ENCODE measurements at places on chromosomes 2 and 18.
A peak's percentile ranks its signal among the peaks of the same experiment; 100 is the strongest.

GRCh38 chr2:143877876-143878530 lies 641.9 kb downstream of the ZEB2 start:
- DNase-seq, result no peak

DNA sequence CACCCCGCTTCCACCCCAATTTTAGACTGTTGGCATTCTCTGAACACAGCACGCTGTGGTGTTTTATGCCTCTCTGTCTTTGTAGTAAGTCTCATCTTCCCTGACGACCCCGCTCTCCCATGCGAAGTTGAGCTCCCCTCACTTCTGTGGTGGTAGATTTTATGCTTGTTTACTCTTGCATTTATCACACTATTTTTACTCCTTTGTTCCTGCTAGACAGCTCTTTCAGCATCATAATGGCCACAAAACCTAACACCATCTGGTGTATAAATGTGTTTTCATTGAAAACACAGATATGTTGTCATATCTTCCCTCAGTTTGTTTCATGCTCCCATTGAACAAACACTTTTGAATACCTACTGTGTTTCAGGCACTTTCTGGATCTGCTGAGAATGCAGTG lies 57.1 kb downstream of the PKP4 start:
- no peak for DNase-seq

DNA sequence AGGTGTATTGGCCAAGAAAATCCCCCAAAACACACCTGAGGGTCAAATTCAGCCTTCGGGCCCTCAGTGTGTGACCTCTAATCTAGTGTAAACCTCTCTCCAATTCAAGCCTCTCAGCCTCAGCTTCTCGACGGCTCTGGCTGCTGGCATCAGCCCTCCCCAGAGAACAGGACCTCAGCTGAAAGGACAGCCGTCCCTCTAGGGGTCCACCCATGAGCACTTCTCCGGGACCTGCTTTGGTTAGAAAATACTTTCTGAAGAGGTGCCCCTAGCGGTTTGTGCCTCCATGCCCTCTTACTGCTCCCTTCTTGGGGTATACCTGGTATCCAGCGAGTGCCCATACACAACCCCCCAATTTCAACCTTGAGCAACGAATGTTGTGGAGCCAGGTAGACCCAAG lies 48.8 kb downstream of the INHBB start:
- no peak for DNase-seq

GRCh38 chr2:177335917-177336450 lies 56.6 kb upstream of the AGPS start:
- DNase-seq, result no peak

DNA sequence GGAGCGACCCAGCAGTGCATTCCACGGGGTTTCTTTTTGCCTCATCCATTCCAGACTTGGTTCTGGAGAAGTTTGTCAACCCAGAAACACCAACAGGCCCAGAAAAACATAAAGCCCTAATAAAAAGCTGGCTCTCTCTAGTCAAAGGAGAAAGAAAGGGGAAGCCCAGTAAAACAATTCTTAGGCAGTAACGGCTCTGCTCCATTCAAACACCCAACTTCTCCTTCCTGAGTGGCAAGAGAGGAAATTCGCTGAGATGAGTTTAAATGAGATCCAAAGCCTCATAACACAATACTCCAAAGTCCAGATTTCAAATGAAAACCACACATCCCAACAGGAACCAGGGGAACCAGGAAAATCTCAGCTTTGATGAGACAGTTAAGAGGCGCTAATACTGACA lies 179.9 kb downstream of the RPIA start:
- no peak for DNase-seq

DNA sequence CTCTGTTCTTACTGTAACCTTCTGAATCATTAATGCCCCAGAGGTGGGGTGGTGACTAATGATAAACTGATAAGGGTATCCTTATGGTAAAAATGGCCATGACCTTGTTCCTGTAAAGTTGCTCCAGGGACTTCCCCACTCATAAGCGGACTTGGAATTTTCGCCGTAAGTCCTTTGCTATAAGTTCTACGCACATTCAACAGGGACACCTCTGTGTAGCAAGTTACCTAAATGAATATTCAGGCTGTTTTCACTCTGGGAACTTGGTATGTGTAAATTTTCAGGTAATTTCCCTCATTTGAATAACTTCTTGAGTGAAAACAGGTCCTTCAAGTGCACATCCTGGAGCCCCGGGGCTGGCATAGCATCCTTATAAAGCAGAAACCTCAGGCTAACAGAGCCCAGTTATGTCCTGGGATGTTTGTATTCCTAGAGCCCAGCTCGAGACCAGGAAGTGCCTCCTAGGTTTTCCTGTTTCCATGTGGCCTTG lies 9.4 kb upstream of the AGFG1 start:
- no peak for DNase-seq

GRCh38 chr18:23560186-23560585 lies 26.1 kb downstream of the NPC1 start:
- DNase-seq, result no peak

- DNase-seq, result no peak
Observed at GRCh38 chr2:179675435-179675834, 186.0 kb downstream of the ZNF385B start.

- no peak for DNase-seq
Observed at GRCh38 chr2:60285626-60286316, 267.7 kb downstream of the BCL11A start.

- DNase-seq, result no peak
Observed at GRCh38 chr18:50839996-50840395, 20.2 kb upstream of the MRO start.

- DNase-seq, result no peak
Observed at GRCh38 chr2:240648650-240649275, 23.5 kb downstream of the GPR35 start.

GRCh38 chr18:55228191-55228590 lies 268.9 kb upstream of the CCDC68 start:
- peak; percentile 59 for DNase-seq

GRCh38 chr2:147365622-147366021 lies 479.2 kb upstream of the ACVR2A start:
- peak; percentile 54 for DNase-seq

DNA sequence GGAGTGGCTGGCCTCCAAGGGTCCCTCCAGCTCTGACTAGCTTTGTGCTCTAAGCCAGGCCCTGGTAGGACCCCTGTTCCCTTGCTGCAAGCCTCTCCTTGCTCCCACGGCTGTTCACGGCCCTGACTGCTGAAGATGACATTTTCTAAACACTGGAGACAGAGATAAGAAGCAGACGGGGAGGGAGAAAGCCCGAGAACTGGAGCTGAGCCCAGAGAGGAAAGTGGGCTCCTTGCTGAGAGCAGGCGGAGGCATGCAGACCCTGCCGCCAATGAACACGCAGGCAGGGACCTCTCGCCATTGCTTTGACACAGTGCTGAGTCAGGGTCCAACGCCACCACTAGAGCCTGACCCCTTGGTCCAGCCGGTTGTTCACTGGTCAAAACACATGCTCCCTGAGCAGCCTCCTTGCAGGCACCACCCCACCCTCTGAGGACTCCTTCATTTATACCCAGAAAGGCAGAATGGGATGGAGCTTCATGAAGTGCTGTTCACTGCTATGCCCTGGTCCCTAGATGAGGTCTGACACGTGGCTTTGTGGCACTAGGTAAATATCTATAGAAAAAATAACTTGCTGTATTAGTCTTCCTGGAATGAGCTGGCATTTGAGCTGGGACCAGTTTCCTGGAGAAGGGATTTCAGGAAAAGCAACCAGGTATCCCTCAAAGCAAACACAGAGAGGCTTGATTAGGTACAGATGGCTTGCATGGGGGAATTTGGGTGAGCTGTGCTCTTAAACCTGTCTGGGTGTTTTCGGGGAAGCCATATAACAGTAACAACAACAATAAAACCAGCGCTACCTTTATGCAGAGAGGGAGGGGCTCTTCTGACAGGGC lies 65.7 kb downstream of the MCFD2 start:
- peak; percentile 96 for DNase-seq

DNA sequence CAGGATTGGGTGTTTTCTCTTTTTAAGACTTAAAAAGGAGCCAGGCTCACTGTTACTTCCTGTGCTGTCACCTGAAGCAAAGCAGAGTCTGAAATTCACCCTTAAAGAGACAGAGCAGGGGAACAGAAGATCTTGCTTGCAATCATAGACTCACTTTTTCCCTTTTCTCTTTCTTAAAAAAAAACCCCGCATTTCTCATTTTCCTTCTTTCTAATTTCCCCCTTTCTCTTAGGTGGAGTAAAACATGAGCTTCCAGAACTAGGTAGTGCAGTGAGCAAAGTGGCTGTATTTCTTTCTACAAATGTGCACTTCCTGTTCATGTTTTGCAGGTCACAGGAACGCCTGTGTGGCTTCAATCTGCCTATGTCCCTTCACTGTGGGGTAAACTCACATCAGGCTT lies 381.2 kb downstream of the LPIN1 start:
- no peak for DNase-seq

GRCh38 chr2:225559072-225559415 lies 159.5 kb downstream of the NYAP2 start:
- DNase-seq, result no peak

DNA sequence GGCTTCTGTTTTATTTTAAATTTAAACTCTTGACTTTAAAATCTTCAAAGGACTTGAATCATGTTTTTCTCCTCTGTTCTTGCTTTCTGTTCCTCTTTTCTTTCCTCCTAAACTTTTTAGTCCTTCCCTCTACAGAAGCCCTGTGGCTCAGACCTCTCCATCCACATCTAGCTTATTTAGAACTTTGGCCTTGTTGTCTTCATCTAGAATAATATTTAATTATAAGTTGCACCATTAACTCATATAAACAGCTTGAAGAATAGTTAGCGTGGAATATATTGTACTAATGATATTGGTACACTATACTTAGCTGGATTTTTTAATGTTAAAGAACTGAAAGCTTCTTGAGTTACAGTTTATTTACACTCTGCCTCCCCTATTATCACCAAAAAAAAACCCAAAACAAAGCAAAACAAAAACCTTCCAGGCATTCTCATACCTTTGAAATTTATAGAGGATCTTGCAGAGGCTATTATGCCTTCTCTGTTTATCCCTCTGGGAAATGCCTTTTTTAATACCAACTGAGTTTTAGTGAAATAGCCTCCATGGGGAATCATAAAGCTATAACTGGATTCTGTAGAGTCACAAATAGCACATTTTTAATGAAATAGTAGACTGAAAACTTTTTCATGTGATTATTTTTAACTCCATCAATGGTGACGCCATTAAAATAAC lies 9.2 kb upstream of the CCDC141 start:
- no peak for DNase-seq

- peak; percentile 97 for DNase-seq
Observed at GRCh38 chr2:169095621-169096105, 26.3 kb downstream of the DHRS9 start.

DNA sequence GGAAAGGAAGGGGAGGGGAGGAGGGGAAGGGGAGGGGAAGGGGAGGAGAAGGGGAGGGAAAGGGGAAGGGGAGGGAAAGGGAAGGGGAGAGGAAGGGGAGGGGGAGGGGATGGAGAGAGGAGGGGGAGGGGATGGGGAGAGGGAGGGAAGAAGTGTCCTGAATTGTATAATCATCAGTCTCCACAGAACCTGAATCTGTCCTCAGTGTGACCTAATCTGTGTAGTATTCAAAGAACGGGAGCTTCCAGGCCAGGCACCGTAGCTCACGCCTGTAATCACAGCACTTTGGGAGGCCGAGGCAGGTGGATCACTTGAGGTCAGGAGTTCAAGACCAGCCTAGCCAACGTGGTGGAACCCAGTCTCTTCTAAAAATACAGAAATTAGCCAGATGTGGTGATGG lies 41.1 kb upstream of the CCDC150 start:
- DNase-seq, result no peak

- DNase-seq, result no peak
Observed at GRCh38 chr2:47254464-47254863, 99.4 kb upstream of the STPG4 start.

DNA sequence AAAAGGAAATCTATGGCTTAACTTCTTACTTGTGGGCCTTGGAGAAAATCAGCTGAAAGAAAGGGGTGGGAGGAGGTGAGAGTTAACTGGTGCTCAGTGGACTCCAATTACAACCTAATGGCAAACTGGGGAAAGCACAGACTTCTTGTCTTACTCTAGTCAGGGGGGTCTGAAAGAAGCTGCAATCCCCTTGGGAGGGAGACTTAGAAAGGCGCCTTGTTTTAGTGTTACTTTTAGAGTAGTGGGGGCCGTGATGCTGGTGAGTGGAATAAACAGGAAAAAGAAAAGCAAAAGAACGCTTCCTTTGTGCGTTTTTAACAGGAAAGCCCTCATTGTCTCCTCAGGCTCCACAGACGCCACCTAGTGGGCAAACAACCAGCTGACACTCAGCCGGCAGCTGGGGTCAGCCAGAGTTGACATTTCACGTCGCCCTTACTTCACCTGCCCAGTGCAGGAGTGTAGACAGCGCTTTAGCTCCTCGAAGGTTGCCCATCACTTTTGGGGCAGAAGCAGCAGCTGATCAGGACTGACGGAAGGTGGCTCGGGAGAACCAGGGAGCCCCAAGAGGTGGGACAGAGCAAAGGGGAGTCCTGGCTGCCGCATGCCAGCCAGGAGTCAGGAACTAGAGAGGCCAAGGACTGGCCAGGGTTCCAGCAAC lies 55.9 kb upstream of the GORASP2 start:
- peak; percentile 75 for DNase-seq

GRCh38 chr2:148903979-148904378 lies 29.0 kb downstream of the KIF5C start:
- DNase-seq, result no peak

DNA sequence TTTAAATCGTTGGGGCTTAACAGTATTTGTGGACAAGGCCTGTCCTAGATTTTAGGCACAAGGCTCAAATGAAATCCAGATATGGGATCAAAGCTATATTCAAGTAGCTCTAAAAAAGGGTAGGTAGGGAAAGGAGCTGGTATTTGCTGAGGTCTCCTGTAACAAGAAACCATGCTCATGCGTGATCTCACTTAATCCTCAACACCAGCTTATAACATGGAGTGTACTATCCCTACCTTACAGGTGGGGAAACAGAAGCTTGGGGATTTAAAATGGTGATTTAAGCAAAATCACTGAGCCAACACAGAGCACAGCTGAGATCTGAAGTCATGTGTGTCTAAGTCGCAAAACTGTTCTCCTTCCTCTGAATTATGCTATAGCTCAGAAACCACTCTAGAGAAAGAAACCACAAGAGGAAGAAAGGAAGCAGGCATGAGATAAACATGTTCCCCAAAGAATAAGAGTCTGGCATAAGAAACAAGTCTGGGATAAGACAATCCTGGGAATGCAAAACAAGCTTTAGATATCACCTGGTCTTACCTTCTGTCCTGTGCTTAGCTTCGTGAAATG lies 43.1 kb downstream of the CYRIA start:
- DNase-seq, result peak; percentile 21

DNA sequence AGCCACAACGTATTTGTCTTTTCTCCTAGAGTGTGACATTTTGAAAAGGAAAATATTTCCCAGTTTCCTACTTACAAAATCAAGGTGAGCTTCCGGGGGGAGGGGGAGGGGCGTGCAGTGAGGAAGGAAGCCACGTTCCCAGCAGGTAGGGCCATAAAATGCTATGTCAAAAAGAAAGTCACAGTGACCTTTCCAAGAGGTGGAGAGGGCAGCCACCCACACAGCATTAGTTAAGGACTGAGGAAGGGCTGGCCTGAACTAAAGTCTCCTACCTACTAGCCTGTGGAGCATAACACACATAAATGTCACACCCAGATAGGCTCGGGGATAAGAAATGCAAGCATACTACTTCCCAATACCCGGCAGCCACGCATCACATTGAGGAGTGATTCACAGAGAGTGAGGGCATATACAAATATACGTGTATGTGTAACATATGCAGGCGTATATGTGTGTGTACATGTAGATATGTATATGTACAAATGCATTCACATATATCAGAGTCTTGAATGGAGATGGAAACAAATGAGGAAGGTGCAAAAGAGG lies 191.1 kb downstream of the STK39 start:
- no peak for DNase-seq

Data from cardiac fibroblast (primary cell).